ENCODE measurements at places on chromosomes 3 and 15.

- no peak for DNase-seq
Measured at GRCh38 chr3:52174896-52175295, 20.7 kb upstream of the POC1A start.

DNA sequence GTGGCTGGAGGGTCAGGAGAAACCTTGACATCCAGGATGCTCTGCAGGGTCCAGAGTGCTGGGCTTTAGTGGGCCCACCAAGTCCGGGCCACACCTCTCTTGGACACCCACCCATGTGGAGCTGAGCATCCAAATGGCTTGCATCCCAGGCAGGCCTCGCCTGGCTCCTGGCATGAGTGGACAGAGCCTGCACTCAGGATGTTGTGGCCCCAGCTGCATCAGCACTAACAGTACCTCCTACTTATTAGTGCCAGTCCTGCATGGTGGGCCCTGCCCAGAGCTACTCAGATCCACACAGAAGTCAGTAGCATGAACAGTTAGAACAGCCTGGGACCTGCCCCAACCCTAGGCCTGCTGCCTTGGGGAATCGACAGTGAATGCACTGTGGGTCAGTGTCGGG, 42.2 kb upstream of the MRPS22 start:
- DNase-seq = no peak

- no peak for DNase-seq
Measured at GRCh38 chr3:10317311-10317960, 3.5 kb downstream of the SEC13 start.

DNA sequence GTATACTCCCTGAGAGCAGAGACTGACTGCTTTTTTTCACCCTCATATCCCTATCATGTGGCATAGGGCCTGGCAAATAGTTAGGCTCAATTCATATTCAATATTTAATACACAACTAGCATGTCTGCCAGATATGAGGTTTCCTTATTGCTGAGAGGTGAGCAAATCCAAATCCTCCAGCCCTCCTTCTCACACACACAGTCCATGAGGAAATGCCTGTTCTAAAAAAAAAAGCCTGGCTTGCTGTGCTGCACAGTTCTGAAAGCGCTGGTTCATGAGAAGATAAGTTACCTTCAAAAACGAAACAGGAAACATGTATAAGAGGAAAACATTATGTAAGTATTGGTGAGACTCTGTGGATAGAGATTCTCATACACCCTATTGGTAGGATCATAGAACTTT, 15.5 kb upstream of the ACAP2 start:
- DNase-seq = peak; percentile 60

DNA sequence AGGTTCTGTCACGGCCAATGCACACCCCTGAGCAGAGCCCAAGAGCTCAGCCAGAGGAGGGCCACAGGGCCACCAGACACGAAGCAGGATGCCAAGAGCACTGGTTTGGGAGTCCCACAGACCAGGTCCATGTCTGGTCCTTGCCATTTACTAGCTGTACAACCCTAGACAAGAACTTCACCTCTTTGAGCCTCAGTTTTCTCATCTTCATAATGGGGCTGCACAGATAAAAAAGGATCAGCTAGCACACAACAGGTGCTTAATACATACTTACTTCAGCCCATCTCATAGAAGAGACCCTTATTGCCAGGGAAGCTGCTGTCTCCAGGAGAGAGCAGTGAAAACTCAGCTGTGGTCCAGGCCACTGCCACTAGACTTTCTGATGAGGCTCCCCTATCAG, 152.0 kb downstream of the NUP210 start:
- DNase-seq = no peak

GRCh38 chr15:75809986-75810750, 33.1 kb upstream of the UBE2Q2 start:
- peak; percentile 23 for DNase-seq

DNA sequence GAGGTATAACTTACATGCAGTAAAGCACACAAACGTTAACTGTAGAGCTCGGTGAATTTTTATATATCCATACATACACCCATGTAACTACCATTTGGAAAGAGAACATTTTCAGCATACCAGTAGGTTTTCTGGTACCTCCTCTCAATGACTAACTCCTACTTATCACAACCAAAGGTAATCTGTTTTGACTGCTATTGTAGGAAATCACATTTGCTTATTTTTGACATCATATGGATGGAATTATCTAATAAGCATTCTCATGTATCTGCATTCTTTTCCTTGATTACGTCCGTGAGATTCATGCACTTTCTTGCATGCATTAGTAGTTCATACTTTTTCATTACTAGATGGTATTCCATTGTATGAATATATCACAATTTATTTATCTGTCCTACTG, 76.8 kb downstream of the CSNK1G1 start:
- no peak for DNase-seq

Data from NAMALWA (cell line).